Activated B cell treated with CpG ODN at 0.5 μM for 24 hours (primary cell): ENCODE measurements at places on chromosomes 12 and 14. TPM values are rescaled to one million over a fixed set of nuclear protein-coding genes. Genes with fewer than 3 reads are reported as not detected.

The HOXC11 gene
- total RNA-seq = not detected in 2 replicates

The SELPLG gene
- total RNA-seq = 1.8 and 2.0 TPM in 2 replicates

The DIO3 gene
- not detected in 2 replicates for total RNA-seq

The CPNE6 gene
- 0.09 TPM in 1 of 2 replicates, not detected in the other for total RNA-seq

The CYP27B1 gene
- 2.4 and 2.5 TPM in 2 replicates for total RNA-seq

The CLEC4C gene
- 0.44 TPM in 1 of 2 replicates, not detected in the other for total RNA-seq

The SIX6 gene
- not detected in 2 replicates for total RNA-seq

The PAPLN gene
- total RNA-seq = 0.42 and 0.46 TPM in 2 replicates

The MYF6 gene
- not detected in 2 replicates for total RNA-seq

The ULK1 gene
- total RNA-seq = 20.1 and 27.0 TPM in 2 replicates

The SLC25A21 gene
- total RNA-seq = not detected in 2 replicates

The GPR162 gene
- not detected in 2 replicates for total RNA-seq

The RND1 gene
- 4.9 and 5.9 TPM in 2 replicates for total RNA-seq

The ATG2B gene
- 19.4 and 21.0 TPM in 2 replicates for total RNA-seq

The LMNTD1 gene
- total RNA-seq = not detected in 2 replicates

DNA sequence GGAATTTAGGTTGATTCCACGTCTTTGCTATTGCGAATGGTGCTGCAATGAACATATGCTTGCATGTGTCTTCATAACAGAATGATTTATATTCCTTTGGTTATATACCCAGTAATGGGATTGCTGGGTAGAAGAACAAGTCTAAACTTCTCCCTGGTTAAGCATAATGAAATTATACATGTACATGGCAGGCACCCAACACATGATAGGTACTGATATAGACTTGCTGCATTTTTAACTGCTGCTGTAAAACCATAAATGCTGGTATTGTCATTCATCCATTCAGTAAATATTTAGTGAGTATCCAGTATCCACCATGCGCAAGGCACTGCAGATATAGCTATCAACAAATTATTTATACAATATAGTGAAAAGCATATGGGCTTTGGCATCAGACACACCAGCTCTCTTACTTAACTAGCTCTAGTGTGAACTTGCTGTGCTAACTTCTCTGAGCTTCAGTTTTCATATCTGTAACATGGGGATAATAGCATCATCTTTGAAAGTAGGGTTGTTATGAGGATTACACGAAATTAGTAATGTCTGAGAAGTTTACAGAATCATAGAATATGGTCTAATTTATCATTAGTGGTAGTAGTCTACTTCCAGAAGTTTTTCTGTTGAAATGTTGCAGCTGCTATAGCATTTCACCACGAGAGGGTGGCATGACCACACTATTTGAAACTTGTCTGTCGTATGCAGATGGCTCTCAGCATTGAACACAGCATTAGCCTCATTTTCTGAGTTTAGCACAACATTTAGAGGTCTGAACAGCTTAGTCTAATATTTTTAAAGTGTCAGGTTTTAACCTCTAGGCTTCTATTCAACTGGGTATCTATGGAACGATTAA lies 32.0 kb upstream of the SEL1L start:
- no peak for DNase-seq

DNA sequence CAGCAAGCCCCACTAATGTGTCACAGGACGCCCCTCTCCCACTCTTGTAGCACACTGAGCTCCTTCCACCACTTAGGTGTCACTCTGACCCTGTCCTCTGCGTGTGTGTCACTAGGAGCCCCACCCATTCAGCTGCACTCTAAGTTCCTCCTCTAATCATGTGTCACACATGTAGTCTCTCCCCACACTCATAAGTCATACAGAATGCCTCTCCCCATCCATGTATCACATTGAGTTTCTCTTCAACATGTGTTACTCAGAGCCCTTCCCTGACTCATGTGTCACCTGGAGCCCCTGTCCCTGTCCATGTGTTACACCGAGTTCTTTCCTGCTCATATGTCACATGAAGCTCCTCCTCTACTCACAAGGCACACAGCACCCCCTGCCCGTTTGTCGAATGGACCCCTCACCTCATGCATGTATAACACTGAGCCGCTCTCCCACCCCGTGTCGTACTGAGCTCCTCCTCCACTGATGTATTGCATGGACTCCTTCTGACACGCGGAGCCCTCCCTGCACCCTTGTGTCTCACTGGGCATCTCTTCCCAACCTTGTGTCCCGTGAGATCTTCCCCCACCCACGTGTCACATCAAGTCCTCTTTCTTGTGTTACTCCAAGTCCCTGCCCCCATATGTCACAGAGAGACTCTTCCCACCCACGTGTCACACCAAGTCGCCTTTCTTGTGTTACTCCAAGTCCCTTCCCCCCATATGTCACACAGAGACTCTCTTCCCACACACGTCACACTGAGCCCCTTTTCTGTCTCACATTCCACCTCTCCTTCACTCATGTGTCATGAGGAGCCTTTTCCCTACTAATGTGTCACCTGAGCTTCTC lies 31.0 kb downstream of the RTL1 start:
- DNase-seq = no peak

DNA sequence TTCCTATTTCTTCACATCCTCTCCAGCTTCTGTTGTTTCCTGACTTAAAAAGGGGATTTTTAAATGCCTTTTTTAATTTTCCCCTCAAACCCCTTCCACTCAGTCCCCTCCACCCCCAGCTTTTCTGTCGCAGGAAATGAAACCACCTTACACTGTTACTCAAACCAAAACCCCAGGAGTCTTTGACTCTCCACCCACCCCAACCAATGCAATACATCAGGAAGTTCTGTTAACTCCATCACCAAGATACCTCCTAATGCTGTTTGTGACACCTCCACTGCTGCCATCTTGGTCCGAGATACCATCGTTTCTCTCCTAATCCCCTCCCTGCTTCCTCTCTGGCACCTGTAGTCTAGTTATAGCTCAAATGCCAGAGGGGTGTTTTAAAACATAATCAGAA lies 25.4 kb upstream of the CPM start:
- DNase-seq = no peak

GRCh38 chr12:6096527-6096926 lies 27.9 kb downstream of the VWF start:
- DNase-seq = no peak

DNA sequence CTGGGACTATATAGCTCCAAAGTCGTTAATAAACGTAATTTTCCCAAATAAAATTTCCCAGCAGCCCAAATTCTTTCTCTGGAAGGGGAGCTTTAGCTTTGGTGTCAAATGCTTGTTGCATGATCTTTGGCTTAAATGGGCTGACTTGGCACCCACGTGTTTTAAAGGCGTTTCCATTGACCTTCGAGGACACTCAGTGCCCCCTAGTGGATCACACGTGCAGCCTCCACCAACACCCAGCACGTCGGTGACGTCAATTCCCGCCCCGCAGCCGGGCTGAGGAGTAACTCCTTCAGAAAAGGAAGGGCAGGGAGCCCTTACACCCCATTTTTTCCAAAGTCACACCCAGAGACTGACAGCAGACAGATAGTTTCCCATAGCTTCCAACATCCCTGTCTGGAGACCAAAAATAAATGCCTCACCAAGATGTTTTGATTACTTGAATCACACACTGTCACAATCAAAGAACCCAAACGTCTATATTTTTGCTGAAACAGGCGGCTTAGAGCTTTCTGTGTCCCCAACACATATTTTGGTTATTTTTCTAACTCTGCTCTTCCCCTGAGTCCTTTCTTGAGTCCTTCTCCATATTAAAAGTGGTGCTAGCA lies 707.9 kb downstream of the AACS start:
- DNase-seq = no peak

- no peak for DNase-seq
Measured at GRCh38 chr12:97941686-97942354, 479.2 kb downstream of the RMST start.

- DNase-seq = no peak
Measured at GRCh38 chr14:77087631-77088030, 10.4 kb upstream of the CIPC start.

- no peak for DNase-seq
Measured at GRCh38 chr12:79250186-79250585, 385.6 kb downstream of the SYT1 start.

DNA sequence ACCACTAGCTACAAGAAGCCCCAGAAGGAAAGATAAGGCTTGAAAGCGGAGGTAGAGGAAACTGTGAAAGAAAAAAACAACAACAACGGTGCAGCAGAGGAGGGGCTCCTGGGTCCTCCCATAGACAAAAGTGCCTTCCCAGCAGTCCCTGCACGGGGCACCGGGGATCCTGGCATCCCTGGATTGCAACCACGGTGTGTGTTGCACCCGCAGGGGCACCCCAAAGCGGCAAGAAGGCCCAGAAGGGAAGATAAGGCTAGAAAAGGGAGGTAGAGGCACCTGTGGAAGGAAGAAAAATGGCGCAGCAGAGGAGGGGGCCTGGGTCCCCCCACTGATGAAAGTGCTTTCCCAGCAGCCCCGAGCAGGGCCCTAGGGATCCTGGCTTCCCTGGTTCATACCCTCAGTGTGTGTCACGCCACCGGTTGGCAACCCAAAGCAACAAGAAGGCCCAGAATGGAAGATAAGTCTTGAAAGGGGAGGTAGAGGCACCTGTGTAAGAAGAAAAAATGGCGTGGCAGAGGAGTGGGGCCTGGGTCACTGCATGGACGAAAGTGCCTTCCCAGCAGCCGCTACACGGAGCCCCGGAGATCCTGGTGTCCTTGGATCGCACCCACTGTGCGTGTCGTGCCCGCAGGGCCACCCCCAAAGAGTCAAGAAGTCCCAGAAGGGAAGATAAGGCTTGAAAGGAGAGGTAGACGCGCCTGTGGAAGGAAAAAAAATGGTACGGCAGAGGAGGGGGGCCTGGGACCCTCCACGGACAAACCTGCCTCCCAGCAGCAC lies 281.0 kb downstream of the ALG10 start:
- DNase-seq = no peak

GRCh38 chr12:92002195-92002649 lies 143.4 kb downstream of the BTG1 start:
- DNase-seq = no peak

DNA sequence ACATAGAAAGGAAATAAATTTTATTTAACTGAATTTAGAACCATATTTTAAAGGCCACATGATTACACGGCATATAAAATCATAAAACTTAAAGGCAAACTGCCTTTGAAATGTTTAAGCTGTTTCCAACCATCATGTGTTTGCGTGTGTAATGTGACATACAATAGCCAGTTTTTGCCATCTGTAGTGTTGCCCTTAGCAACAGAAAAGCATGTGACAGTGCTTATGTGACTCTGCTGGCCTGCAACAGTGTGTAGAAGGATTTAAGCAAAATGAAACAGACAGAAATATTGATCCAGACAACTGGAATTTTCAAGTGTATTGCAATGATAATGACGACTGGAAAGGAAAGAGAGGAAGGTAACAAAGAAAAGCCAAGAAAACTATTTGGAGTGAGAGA lies 49.5 kb downstream of the TSPAN19 start:
- no peak for DNase-seq

- DNase-seq = no peak
Measured at GRCh38 chr14:98858561-98858960, 413.4 kb downstream of the BCL11B start.

DNA sequence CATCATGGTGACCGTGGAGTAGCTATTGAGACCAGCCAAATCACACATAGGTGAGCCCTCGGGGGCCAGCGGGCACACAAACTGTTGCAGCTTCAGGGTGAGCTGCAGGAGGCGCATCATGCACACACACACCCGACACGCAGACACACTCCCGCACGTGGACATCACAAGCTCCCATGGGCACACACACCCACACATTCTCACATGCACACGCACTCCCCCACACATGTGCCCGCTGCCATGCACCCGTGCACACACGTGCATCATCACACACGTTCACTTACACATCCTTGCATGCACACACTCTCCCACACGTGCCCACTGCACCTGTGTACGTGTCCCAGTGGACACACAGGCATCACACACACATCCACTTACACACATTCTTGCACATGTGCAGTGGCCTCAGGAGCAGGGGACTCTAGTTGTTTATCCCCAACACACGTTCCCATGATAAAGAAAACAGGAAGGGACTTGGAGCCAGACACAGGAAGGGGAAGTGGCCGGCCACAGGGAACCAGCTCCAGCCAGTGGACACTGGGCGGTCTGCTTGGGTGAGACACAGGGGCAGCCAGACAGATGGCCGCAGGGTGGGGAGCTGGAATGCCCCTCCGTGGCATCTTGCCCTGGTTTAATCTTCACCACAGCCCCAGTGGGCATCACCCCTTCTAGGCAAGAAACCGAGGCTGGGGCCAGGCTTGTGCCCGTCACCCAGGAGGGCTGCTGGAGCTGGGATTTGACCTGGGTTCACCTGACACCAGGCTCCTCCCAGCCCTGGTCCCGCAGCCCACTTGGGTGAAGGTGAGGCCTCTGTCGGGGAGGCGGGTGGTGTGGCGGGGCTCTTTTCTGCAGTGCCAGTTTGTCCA lies 49.7 kb downstream of the CYP46A1 start:
- DNase-seq = no peak

GRCh38 chr14:22252686-22253085 lies 336.3 kb downstream of the DAD1 start:
- no peak for DNase-seq

GRCh38 chr12:106310687-106311086 lies 8.2 kb downstream of the TCP11L2 start:
- DNase-seq = no peak

GRCh38 chr12:115349711-115350110 lies 665.7 kb upstream of the TBX3 start:
- DNase-seq = no peak

DNA sequence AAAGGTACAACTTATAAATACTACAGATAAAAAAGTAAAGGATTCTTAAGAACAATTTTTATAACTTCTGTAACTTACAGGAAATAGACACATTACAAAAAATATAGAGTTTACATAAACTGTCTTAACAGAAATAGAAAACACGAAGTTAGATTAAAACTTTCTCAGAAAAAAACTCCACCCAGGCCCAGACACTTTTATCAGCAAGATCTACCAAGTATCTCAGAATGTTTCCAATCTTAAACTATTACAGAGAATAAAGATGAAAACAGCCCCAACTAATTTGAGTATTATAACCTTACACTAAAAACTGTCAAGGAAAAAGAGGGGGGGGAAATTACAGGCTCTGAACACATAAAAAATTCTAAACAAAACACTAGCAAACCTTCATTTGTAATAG lies 8.2 kb downstream of the ZFC3H1 start:
- no peak for DNase-seq

- no peak for DNase-seq
Measured at GRCh38 chr12:104680491-104680890, 223.7 kb downstream of the CHST11 start.

DNA sequence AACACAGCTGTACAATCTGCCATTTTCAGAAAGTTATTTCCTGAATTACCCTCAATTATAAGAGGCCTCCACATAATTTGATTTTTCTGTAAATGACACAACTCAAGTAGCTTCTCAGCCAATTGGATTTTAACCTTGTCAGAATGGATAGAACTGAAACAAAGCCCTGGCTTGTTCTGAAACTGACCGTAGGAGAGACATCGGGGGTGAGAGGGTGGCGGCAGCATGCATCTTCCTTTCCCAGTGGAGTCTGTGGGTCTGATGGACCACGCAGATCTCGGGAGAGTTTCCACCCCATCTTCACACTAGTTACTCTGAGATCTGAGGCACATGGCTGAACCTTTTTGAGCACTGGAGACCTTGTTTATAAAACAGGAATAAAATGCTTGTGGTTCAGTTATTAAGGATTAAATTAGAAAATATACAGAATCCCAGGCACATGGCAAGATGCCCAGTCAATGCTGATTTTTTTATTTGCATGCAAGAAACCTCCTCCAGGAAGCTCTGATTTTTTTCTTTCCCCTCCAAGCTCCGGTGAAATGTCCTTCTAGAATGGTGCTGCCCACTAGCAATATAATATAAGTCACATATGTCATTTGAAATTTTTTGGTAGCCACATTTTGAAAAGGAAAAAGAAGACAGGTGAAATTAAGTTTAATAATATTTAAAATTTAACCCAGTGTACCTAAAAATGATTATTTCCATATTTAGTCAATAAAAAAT lies 153.9 kb downstream of the CHST11 start:
- DNase-seq = no peak

- DNase-seq = no peak
Measured at GRCh38 chr14:87149583-87150354, 843.2 kb downstream of the GALC start.
